ENCODE measurements at places on chromosomes 2 and 18.

DNA sequence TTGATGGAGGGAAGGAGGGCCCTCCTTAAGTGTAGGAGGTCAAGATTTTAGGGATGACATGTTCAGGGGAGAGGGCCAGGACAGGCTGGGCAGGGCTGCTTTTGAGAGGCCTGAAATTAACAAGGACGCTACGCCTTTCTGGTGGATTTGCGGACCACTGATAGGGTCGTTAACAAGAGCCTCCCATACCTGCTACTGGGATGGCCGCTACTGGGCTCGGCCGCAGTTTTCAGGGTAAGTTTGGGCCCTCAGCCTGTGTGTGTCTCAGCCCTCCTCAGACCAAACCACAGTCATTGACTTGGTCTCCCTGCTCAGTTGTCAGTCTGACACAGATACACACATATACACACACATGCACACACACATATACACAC, 180.9 kb downstream of the SMAD2 start:
- DNase-seq: no peak

DNA sequence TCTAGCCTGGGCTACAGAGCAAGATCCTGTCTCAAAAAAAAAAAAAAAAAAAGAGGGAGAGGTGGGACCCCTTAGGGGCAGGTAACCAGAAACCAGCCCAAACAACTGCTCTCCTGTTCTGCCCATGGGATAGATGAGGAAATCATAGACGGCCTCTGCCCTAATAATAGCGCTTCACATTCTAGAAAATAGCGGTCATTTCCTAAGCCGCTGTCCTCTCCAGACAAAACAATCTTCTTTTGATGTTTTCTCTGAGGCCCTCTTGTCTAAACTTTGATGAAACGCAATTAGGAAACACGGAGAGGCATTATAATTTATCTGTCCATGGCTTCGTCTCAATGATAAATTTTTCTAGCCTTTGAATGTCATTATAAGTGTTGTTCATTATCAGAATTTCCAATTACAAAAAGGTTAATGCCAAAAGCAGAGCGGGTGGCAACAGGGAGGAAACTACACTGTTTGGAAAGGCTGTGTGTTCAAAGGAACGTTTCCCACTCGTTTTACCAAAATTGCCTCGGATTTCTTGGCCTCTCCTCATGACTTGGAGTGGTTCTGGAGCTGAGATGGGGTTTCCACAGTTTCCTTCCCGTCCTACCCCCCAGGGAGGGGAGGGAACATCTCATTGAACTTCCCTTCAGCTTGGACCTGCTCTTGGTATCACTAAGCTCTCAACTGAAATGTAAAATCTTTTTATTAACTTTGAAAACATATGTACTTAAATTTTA, 151.6 kb upstream of the ZNF236 start:
- no peak for DNase-seq

GRCh38 chr18:52588931-52589330, 248.9 kb downstream of the DCC start:
- DNase-seq: no peak

DNA sequence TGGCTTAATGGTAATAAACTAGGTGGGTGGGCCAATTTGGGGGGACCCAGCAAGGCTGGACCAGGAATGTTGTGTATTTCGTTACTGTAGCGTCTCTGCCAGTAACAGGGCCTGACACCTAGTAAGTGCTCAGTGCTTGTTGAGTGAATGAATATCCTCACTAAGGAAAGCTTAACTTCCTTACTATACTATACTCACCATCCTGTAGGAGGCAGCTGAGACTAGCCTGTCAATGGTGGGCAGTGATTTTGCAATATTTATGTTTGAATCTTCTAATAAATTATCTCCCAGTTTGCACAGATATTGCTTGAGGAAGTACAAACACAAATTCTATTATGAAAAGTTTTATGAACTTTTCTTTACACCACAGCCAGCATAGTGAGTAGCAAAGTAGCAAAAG, 370.7 kb upstream of the SYT4 start:
- DNase-seq: no peak

DNA sequence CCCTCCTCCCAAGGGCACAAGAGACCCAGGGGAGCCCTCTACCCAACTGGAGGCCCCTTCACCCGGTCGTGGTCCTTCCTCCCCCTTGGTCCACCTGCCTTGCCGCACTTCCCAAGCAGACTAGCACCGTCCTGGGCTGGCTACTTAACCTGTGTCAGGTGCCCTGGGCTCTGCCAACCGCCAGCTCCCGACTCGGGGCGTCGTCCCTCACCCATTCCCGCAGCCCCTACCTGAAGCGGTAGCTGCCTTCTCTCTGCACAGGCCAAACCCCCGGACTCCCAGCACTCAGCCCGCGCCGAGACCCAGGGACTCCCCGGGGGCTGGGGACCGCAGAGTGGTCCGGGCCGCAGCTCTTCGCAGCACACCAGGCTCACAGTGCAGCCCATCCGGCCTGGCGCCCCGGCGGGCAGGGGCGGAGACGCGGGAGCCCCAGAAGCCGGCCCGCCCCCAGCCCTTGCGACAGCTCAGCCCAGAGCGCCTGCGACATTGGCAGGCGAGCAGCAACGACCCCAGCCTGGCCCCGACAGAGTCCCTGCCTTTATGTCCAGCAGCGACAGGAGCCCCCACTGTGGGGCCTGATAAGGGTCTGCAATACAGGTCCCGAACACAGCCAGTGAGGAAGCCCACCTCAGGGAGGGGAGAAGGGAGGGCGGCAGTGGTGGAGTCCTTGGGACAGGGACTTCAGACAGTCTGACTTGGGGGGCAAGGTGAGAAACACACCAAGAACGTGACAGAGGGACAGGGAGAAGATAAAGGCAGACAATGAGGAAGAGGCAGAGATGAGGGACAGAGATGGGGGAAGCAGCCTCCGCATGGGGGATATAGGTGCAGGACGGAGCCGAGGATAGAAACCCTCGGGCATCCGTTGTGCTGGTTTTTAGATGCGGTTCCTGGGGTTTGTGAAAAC, 31.0 kb upstream of the TNS1 start:
- DNase-seq: no peak
